Mesothelial cell of epicardium (in vitro differentiated cells): ENCODE measurements at places on chromosomes 16 and 17. TPM values are rescaled to one million over a fixed set of nuclear protein-coding genes. Genes with fewer than 3 reads are reported as not detected.
A peak's percentile ranks its signal among the peaks of the same experiment; 100 is the strongest.

DNA sequence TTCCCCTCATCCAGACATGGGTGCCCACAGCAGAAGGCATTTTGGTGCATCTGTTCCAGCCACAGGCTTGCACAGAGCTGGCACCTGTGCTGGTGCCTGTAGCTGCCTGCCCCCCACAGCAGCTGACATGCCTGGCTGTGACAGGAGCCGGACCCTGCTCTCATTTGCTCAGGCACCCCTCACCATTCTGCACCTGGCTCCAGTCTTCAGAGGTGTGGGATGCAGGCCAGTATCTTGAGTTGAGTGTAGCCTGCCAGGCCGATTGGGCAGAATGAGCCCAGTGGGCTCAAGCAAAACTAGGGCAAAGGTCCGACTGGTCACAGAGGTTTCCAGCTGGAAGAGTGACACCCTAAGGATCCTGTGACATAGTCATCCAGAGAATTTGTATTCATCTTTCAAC is 887.7 kb downstream of the CDH11 start:
- no peaks in the 10 kb centered on the region for H3K36me3 ChIP-seq
- no peak for DNase-seq
- no peak overlapping the region for H3K4me3 ChIP-seq
- peaks cover 2% of the 10 kb centered on the region for H3K27me3 ChIP-seq

The OR1A1 gene
- total RNA-seq = not detected in 3 replicates

The KRTAP16-1 gene
- not detected in 3 replicates for total RNA-seq

The TRIM65 gene
- total RNA-seq = 21.2 to 21.9 TPM (median 21.4 TPM) in 3 replicates

GRCh38 chr16:8729779-8730334 is 55.4 kb downstream of the ABAT start:
- H3K4me1 ChIP-seq = peaks cover 2% of the 10 kb centered on the region
- H3K27me3 ChIP-seq = no peaks in the 10 kb centered on the region
- H3K4me3 ChIP-seq = no peak overlapping the region
- no peak overlapping the region for H3K27ac ChIP-seq

DNA sequence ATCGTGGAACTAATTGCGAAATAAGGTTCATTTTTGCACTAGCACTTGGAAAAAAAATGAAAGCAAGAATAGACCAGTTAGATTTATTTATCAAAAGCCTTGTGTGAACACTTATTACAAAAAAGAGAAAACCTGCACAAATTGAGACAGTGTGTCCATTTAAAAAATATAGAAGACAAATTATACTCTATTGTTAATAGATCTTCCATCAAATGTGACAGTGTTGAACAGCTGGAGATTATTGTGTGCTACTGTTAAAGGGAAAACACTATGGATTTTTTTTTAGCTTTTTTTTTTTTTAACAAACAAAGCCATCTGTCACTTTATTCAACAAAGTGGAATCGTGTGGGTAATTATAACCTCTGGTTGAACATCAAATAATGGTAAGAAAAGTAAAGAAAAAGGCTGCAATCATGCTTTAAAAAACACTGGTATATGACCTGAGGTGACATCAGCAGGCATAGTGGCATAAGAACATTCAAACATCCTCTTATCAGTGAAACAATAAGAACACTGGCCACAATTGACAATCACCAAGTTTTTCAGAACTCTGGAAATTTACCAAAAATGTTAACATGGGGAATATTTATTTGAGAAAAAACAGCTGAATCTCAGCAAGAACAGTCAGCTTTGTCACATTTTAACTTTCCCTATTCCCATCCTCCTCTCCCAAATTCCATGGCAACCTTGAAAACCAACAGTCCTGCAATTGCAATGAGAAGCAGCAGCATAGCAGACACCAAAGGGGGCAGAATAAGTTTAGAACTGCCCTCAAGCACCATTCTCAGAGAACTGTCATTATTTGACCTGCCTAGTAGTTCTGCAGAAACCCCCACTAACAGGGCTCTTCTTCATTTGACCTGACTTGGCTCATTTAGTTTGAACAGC is 442.3 kb upstream of the MON1B start:
- no peak overlapping the region for H3K4me3 ChIP-seq
- DNase-seq = no peak
- no peaks in the 10 kb centered on the region for H3K36me3 ChIP-seq

The SNX20 gene
- total RNA-seq = not detected in 3 replicates

DNA sequence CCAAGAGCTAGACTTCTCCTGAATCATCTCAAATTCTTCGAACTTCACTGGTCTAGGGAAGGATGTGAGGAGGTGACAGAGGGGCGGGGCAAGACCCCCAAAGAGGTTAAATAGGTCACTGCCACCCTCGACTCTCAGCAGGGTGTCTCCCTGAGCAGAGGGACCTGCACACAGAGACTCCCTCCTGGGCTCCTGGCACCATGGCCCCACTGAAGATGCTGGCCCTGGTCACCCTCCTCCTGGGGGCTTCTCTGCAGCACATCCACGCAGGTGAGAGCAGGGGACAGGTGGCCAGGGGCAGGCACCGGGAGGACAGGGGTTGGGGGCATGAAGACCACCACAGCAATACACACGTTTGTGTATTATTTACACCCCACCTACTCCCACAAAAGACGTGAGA is 9.2 kb downstream of the CCL17 start:
- H3K36me3 ChIP-seq = no peaks in the 10 kb centered on the region
- peaks cover 19% of the 10 kb centered on the region for H3K4me1 ChIP-seq
- no peak overlapping the region for H3K4me3 ChIP-seq
- no peak overlapping the region for H3K27ac ChIP-seq
- DNase-seq = no peak
- H3K27me3 ChIP-seq = peaks cover 4% of the 10 kb centered on the region

The IGFALS gene
- 0.34 to 0.63 TPM (median 0.35 TPM) in 3 replicates for total RNA-seq

The FOXL1 gene
- total RNA-seq = 2.5 to 3.2 TPM (median 2.5 TPM) in 3 replicates

DNA sequence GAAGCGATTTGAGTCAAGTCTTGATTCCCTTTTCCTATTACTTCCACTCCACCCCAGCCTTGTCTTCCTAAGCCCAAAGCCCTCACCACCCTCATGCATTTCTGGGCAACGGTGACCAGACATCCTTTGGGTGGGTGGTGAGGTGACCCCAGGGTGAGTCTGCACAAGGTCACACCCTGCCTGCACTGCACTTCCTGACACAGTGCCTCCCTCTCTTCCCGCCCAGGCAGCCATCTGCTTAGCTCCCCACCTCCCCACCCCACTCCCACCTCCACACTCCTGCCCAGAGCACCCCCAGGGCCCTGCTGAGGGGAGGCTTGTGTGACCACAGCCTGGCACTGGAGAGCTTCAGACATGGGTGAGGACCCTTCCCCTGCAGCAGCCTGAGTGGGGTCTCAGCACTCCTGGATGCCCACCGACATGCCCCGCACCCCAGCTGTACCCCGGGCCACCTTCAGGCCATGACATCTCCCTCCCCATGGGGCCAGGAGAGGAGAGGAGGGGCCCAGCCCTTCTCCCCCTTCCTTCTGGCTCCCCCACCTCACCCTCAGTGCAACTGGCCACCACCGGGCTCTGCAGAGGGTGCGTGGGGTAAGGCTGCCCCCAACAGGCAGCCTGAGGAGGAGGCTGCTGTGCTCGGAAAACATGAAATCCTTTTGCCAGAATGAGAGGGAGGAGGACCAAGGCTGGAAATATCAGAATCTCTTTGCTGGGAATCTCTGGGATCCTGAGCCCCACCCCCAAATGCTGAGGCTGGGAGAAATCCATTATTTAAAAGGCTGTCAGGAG is 68.6 kb downstream of the CCT6B start:
- peaks cover 82% of the 10 kb centered on the region for H3K27me3 ChIP-seq
- no peaks in the 10 kb centered on the region for H3K4me1 ChIP-seq
- H3K4me3 ChIP-seq = no peak overlapping the region
- no peaks in the 10 kb centered on the region for H3K36me3 ChIP-seq

The RNF222 gene
- total RNA-seq = not detected in 3 replicates

GRCh38 chr17:33038740-33039139 is 47.1 kb downstream of the SPACA3 start:
- peaks cover 8% of the 10 kb centered on the region for H3K4me1 ChIP-seq
- H3K27ac ChIP-seq = no peak overlapping the region
- H3K36me3 ChIP-seq = no peaks in the 10 kb centered on the region
- DNase-seq = peak; percentile 40

DNA sequence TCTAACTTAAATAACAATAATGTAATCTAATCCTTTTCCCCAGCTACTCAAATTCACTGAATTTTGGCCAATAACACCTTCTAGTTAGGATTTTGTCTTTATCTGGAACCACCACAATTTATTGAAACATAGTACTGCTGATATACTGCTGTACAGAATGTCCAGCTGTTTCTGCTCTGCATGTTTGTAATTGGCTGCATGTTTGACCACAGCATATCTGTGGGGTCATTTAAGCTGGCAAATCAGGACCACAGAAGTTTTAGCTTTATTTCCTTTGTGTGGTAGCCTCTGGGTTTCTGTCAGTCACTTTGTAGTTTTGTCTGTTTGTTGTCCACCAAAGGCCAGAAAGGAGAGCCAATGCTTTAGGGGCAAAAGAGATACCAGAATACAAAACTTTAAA is 22.2 kb upstream of the RAB11FIP4 start:
- H3K36me3 ChIP-seq = peaks cover 8% of the 10 kb centered on the region
- peak overlapping the region; percentile 66 for H3K27ac ChIP-seq
- no peak for DNase-seq
- H3K27me3 ChIP-seq = no peaks in the 10 kb centered on the region

The ZNF75A gene
- 51.3 to 53.4 TPM (median 51.7 TPM) in 3 replicates for total RNA-seq

The ARL5C gene
- 0.40 TPM in 1 of 3 replicates, not detected in the others for total RNA-seq

DNA sequence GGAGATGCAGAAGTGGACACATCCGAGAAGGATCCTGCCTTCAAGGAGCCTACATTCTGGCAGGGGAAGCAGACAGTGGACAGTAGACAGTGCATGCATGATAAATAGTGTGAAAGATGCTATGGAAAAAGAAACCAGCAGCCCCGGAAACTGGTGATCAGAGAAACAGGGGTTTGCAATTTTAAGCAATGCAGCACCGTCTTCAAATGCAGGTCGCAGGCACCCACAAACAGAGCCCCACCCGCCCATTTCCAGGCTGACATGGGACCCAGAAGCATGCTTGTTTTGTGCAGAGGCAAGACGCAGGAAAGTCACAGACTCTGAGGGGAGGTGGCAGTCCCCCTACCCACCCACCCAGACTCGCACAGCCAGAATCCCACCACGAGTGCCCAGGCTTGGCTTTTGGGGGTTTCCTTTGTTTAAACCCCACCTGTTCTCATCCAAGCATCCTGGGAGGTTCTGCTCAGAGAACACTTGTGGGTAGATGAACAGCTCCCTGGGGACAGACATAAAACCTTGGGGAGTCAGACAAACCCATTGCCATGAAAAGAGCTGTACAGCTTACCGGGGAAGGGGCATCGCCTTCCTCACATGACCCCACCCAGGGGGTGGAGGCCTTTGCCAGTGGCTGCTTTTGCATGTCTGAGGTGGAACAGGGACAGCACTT is 114.3 kb downstream of the MGAT5B start:
- DNase-seq = no peak
- no peak overlapping the region for H3K27ac ChIP-seq
- no peaks in the 10 kb centered on the region for H3K4me1 ChIP-seq
- H3K36me3 ChIP-seq = no peaks in the 10 kb centered on the region
- H3K4me3 ChIP-seq = no peak overlapping the region
- peaks cover 15% of the 10 kb centered on the region for H3K27me3 ChIP-seq

GRCh38 chr16:4576008-4576407 is 19.9 kb downstream of the C16orf96 start:
- no peak overlapping the region for H3K27ac ChIP-seq
- H3K4me3 ChIP-seq = no peak overlapping the region
- no peak for DNase-seq
- no peaks in the 10 kb centered on the region for H3K36me3 ChIP-seq
- peaks cover 5% of the 10 kb centered on the region for H3K27me3 ChIP-seq
- no peaks in the 10 kb centered on the region for H3K4me1 ChIP-seq

The HOXB6 gene
- 56.4 to 63.1 TPM (median 59.7 TPM) in 3 replicates for total RNA-seq

DNA sequence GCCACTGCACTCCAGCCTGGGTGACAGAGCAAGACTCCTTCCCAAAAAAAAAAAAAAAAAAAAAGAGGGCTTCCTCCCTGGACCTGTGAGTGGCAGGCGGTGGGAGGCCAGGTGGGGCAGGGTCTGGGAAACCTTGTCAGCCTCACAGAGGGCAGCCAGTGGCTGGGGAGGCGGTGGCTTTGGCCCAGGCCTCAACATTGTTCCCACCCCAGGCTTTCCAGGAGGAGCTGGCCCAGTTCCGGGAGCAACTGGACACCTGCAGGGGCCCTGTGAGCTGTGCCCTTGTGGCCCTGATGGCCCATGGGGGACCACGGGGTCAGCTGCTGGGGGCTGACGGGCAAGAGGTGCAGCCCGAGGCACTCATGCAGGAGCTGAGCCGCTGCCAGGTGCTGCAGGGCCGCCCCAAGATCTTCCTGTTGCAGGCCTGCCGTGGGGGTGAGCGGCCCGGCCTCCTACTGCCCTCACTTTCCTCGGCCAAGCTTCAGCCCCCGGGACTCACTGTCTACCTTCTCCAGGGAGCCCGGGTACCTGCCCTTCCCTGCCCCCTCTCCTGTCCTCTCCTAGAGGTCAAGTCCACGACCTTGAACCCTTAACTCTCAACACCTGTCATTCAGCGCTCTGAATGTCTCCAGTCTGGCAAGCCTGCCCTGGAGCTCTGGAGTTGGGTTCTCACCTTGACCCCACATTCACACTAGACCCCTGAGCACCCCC is 12.4 kb downstream of the ZNF213 start:
- H3K27ac ChIP-seq = no peak overlapping the region
- peaks cover 15% of the 10 kb centered on the region for H3K4me1 ChIP-seq

The NACA2 gene
- total RNA-seq = not detected in 3 replicates

DNA sequence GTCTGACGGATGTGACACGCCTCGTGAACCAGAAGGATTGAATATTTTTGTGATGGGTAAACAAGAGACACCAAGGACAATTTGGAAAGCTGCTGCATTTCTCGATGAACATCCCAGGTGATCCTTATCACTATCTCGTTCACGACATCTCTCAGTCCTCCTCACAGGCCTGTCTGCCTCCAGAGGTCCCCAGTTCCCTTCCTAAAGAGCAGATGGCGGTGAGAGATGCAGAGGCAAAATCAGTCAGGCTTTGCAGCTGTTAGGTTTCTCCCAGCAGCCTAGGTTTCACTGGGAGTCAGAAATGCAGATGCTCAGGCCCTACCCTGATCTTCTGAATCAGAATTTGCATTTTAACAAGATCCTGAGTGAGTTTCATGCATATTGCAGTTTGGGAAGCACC is 23.6 kb downstream of the SCPEP1 start:
- no peaks in the 10 kb centered on the region for H3K27me3 ChIP-seq
- no peaks in the 10 kb centered on the region for H3K4me1 ChIP-seq
- DNase-seq = no peak
- no peak overlapping the region for H3K27ac ChIP-seq
- peaks cover 30% of the 10 kb centered on the region for H3K36me3 ChIP-seq

DNA sequence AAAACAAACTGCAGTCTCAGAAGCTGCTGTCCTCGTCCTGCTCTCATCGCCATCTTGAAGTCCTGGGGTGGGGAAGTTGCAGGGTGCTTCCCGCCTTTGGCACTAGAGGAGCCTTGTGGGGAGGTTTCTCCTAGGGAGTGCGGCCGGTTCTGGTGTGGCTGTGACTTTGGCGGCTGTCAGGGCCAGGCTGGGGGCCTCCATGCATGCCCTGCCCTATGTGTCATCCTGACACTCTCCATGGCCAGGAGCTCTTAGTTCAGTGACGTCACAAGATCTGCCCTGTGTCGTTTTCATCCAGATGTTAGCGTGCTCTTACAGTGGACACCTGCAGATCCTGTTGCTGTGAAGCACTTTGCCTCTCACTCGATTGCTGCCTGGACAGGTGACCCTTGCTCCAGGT is 49.6 kb downstream of the PLD6 start:
- H3K27ac ChIP-seq = no peak overlapping the region
- H3K36me3 ChIP-seq = peaks cover 32% of the 10 kb centered on the region
- no peaks in the 10 kb centered on the region for H3K4me1 ChIP-seq
- DNase-seq = no peak
- H3K4me3 ChIP-seq = no peak overlapping the region
- no peaks in the 10 kb centered on the region for H3K27me3 ChIP-seq
